Hematopoietic multipotent progenitor cell treated with erythropoietin and hydrocortisone succinate and interleukin-3 and kit ligand, for 15 days (in vitro differentiated cells): ENCODE measurements at places on chromosomes 6 and 20.

DNA sequence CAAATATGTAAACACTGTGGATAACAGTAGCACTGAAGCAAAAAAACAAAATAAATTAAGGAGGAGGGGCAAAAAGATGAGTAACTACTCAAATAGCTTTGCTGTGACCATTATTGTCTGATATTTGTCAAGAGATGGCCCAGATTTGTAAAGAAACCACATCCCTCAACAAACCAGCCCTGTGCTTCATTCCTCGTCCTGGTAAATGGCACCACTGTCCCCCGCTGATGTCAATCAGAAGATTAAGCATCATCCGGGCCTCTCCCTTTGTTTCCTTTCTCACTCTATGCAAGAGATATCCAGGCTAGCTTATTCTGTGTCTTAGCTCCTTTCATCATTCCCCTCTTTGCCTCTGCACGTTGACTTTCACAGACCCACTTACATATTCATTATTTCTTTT is 259.0 kb downstream of the SYNE1 start:
- DNase-seq: no peak

DNA sequence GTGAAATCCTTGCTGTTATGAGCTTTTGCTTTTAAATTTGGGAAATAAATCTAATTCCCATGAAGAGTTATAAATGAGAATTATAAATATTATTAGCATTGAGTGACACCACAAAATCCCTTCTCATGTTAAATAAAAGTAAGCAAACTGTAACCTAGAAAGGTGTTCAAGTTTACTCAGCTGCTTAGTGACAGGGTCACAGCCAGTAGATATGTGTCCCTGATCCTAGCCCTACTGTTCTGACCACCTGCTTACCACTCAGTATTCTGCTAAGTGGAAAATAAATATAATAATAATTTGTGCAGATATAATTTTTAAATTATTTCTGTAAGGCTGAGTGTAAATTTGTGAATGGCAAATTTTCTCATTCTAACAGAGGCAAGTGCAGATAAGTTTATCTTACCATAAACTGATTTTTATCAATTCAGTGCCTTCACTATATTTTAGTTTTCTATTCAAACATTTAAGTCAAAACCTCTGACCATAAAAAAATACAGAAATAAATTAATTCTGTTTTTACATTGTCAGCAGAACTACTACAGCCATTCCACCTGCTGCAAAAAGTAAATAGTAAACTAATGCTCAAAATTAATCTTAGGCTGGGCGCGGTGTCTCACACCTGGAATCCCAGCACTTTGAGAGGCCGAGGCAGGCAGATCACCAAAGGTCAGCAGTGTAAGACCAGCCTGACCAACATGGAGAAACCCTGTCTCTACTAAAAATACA is 118.2 kb downstream of the TENT5A start:
- DNase-seq: no peak

- DNase-seq: peak; percentile 9
These were observed 38.6 kb upstream of the SENP6 start for GRCh38 chr6:75563032-75563431.

- DNase-seq: no peak
These were observed 356.7 kb downstream of the QKI start for GRCh38 chr6:163771180-163771579.

DNA sequence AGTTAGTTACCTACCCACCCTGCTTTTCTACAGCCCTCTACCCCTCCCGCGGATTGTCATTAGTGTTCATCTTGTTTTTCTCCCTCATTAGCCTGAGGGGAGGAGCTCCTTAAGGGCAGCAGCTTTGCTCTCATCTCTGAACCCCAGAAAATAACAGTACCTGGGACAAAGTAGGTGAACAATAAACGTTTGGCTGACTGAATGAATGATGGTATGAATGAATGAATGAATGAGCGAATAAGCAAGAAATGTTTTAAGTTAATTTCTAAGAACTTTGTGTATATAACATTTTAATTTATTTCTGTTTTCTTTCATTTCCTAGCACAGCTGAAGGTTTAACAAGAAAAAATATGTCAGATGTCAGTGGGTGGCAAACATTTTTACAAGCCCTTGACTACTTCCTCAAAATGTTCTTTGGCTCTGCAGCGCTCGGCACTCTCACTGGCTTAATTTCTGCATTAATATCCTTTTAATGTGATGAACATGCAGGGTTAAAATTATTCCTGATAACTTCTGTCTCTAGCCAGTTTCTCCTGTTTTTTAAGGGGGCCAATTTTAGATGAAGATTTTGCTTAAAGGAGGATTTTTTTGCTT is 50.1 kb downstream of the SLC9A8 start:
- no peak for DNase-seq

- no peak for DNase-seq
These were observed 7.0 kb downstream of the PPIL1 start for GRCh38 chr6:36867471-36868224.

- DNase-seq: no peak
These were observed 996 bp upstream of the SEC23B start for GRCh38 chr20:18506744-18507143.

GRCh38 chr20:45917790-45918141 is 5.8 kb upstream of the PLTP start:
- no peak for DNase-seq

DNA sequence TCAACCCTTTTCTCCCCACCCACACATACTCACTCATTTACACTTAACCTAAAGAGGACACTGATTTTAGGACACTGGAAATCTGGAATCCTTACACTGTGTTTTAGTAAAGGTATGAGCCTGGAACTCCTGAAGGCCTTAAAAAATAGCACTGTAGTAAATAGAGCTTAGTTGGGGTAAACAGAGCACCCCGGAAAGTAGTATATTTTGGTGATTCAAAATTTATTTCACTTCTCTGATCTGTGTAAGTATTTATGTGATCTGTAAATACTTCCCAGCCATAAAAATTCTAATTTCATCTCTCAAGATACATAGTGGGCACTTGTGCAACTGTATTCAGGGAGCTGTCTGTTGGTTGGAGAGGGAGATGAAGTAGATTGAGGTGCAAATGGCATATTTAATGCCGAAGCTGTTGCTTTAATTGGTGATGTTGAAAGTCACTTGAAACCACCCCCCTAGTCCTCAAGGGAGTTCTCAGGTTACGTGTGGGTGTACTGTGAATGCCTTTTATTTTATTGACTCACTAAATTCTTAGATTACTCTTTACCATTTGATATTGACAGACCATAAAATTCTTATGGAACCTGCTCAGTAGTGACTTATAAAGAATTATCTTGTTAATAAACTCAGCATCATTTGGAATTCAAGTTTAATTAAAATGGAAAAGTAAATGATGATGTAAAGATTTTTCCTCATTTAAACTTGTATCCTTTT is 154.9 kb downstream of the SOX4 start:
- DNase-seq: no peak
